Activated CD4-positive, alpha-beta T cell treated with anti-CD3 and anti-CD28 coated beads for 36 hours (primary cell): ENCODE measurements at places on chromosomes 4 and X. TPM values are rescaled to one million over a fixed set of nuclear protein-coding genes. Genes with fewer than 3 reads are reported as not detected.

DNA sequence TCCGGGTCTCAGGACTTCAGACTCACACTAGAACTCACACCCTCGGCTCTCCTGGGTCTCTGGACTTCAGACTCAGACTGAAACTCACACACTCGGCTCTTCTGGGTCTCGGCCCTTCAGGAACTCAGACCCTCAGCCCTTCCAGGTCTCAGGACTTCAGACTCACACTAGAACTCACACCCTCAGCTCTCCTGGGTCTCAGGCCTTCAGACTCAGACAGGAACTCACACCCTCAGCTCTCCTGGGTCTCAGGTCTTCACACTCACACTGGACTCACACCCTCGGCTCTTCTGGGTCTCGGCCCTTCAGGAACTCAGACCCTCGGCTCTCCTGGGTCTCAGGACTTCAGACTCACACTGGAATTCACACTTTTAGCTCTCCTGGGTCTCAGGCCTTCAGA is 137.3 kb downstream of the CRLF2 start:
- DNase-seq, result no peak
- peaks cover 6% of the 10 kb centered on the region for H3K27me3 ChIP-seq
- peaks cover 2% of the 10 kb centered on the region for H3K36me3 ChIP-seq
- H3K4me3 ChIP-seq, result no peak overlapping the region
- H3K4me1 ChIP-seq, result peaks cover 5% of the 10 kb centered on the region

DNA sequence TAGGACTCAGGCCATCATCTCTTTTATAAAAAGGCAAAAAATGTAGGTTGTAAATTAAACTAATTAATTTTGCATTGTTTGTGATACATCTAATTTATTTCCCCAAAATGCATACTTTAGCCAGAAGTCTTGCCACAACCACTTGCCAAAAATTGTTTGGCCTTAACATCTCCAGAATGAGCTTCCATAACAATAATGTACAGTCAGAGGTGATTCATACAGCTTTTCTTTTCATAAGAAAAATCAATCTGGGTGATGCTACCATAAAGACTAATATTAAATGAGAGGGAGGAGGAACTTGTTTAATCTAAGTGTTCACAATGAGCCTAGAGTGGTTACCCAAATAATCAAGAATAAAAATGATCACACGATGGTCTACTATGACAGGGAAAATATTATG is 59.3 kb downstream of the AMMECR1 start:
- H3K4me1 ChIP-seq, result peaks cover 15% of the 10 kb centered on the region
- DNase-seq, result no peak
- peaks cover 2% of the 10 kb centered on the region for H3K36me3 ChIP-seq

GRCh38 chr4:234178-234577 is 71.1 kb downstream of the ZNF732 start:
- no peak for DNase-seq
- H3K36me3 ChIP-seq, result peaks cover 6% of the 10 kb centered on the region
- no peaks in the 10 kb centered on the region for H3K27me3 ChIP-seq

GRCh38 chr4:141782205-141782604 is 145.8 kb downstream of the IL15 start:
- no peak overlapping the region for H3K27ac ChIP-seq
- no peak overlapping the region for H3K4me3 ChIP-seq
- H3K4me1 ChIP-seq, result no peaks in the 10 kb centered on the region
- H3K36me3 ChIP-seq, result no peaks in the 10 kb centered on the region

Gene NPNT
- total RNA-seq, result not detected

DNA sequence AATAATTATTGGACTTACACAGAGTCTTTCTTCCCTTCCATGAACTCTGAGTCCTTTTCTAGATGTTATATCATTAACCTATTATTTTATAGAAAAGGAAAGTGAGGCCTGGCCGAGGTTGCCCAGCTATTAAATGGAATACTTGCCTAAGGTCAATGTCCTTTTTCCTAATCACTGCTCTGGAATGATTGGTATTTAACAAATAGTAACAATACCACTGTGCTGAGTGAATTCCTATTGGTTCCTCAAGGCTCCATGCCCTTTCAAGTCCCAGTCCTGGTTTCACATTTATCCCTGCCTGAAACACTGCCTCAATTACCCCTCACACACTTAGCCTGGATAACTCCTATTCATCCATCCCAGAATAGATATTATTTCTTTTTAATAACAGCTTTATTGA is 6.2 kb downstream of the TCEAL9 start:
- no peaks in the 10 kb centered on the region for H3K4me1 ChIP-seq
- H3K4me3 ChIP-seq, result no peak overlapping the region
- H3K36me3 ChIP-seq, result no peaks in the 10 kb centered on the region

DNA sequence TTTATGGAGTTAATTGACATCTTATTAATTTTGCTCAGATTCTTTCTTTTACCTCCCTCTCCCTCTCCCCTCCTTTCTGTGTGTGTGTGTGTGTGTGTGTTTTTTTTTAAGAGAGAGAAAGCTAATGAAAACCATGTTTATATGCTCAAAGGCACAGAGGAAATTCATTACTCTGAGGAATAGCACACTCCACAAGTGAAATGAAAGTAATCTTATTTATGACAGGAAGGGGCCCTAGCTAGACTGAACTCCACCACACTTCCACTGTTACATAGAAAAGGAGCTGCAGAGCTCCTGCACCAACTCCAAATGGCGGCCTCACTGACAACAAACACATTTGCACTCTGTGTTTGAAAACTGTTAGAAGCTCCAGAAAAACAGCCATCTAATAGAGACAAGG is 150.6 kb downstream of the RASL11B start:
- peaks cover 46% of the 10 kb centered on the region for H3K4me1 ChIP-seq
- peak overlapping the region; percentile 92 for H3K27ac ChIP-seq
- H3K4me3 ChIP-seq, result peak overlapping the region; percentile 37
- no peaks in the 10 kb centered on the region for H3K27me3 ChIP-seq
- peak; percentile 20 for DNase-seq
